ENCODE measurements at places on chromosomes 11 and 22.

DNA sequence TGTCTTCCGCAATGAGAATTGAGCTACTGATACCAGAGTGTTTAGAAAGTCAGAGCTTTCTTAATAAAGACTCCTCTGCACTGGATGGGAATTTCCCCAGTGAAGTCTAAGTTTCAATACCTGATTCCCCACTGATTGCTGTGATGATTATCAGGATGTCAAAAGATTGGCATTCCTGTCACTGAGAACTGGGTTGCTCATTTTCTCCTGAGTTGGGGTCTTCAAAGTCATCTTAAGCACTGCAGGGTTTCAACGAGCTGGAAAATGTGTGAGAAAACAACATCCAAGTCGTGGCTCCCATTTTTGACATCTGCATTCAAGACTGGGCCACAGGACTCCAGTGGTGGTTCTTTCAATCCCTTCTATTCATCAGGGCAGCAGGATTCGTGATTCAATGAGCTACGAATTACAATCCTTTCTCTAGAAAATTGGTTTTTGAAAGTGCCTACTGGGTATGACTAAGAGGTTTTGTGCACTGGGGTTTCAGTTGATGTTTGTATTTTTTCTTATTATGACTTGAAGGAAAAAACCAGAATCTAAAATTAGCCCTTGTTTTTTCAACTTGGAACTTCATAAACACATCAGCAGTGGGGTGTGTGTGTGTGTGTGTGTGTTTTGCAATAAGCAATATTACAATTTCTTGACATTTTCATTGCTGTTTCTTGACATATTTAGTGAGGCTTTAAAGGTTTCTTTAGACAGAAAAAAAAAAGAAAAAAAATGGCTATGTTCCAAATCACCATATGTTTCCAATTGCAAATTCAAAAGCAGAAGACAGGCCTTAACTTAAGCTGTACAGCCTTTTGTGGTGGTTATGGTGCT is 233.0 kb downstream of the FAM76B start:
- DNase-seq, result no peak

- DNase-seq, result no peak
Measured at GRCh38 chr11:78957476-78958245, 383.0 kb upstream of the NARS2 start.

- no peak for DNase-seq
Measured at GRCh38 chr11:64675450-64676260, 47.3 kb downstream of the NRXN2 start.

- no peak for DNase-seq
Measured at GRCh38 chr22:30288419-30289140, 725 bp downstream of the CASTOR1 start.

GRCh38 chr11:61671527-61671926 is 8.7 kb upstream of the DAGLA start:
- no peak for DNase-seq

DNA sequence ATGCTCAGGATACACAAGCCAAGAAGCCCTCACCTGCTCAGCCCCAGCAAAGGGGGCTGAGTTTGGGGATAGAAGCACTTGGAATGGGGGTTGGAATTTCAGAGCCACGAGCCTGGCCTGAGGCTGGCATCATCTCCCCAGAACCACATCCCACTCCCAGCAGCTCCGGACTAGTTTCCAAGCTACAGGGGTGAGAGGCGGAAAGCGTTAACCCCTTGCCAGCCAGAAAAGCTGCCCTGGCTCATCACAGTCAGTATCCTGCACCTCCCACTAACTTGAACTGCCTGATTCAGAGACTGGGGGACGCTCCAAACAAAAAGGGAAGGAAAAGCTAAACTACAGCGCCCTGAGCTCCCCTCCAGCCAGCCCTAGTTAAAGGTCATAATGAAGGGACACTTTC is 19.0 kb upstream of the CHST1 start:
- no peak for DNase-seq

- no peak for DNase-seq
Measured at GRCh38 chr11:75656044-75656727, 12.7 kb downstream of the MAP6 start.

DNA sequence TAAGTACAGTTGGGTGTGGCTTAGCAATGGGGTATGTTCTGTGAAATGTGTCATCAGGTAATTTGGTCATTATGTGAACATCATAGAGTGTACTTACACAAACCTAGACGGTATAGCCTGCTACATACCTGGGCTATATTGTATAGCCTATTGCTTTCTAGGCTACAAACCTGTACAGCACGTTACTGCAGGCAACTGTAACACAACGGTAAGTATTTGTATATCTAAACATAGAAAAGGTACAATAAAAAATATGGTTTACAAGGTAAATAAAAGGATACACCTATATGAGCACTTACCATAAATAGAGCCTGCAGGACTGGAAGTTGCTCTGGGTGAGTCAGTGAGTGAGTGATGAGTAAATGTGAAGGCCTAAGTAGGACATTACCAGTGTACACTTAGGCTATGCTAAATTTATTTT is 73.1 kb upstream of the GDPD4 start:
- no peak for DNase-seq

DNA sequence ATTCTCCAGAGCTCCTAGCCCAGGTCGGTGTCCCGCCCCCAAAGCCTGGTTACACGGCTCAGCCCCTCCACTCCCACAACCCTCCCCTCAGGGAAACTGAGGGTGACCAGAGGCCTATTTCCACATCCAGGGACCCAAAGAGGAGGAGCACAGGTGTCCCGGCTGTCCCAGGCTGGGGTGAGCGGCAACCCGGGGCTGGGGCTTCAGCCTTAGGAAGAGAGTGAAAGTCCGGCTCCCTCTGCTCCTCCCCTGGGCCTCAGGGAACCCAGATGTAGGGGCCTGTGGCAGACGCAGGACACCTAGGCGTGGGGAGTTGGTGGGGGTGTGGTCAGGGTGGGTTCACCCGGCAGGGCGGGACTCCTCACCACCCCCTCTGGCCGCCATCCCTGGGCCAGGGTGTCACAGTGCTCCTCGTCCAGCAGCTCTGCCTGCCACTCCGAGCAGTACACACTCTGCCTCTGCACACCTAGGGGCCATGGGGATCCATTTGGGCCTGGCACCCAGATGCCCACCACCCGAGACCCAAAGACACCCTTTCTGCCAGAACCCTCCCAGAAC is 63.1 kb downstream of the ARFGAP3 start:
- no peak for DNase-seq

DNA sequence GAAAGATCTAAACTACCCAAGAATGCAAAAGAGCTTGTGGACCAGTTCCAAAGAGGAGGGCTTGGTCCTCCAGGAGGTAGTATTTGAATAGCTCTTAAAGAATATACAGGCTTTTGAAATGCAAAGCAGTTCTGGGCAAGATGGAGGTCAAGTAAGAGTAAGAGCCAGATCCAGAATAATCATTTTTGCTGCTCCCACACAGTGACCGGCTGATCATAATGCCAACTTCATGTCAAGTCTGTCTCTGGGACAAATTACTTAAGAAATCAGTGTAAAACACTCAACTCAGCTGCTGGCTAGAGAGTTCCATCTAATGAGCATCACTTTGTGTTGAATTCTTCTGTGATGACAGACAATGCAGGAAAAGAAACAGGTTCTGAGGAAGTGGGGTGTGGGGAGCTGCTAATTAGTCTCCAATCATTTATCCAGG is 250.9 kb upstream of the NARS2 start:
- no peak for DNase-seq

DNA sequence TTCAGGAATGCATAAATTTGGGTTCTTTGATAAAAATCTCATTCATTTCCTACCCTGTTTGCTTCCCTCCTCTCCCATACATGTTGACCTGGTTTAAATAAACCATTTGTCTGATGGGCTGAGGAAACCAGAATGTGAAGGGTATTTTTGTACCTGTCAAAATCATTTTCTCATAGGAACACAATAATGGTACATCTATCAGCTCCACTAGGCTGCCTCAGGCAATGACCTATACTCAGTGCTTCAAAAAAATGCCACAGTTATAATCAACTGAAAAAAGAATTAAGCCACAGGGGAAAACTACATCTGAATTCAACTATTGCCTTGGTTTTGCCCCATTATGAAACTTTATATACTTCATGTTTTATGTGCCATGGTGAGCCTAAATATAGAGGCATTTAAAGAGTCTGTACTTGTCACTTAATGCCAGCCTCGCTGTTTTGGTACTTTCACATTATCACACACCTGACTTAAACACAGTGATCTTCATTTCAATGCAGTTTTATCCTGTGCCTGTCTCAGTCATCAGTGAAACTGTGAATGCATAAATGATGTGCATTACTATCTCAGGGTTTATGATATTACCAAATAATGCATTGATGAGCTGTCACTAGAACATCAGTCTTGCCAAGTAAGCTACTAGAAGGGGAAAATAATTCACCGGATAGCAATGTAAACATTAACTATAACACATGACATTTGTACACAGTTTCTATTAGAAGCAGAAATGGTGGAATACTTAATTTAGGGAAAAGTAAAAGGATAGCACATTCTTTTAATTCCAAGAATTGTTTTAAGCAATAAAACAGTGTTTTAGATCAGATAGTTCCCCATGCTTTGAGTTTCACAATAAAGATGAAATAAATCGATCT is 92.7 kb downstream of the MSANTD4 start:
- no peak for DNase-seq

- no peak for DNase-seq
Measured at GRCh38 chr22:48358886-48359612, 1468.6 kb downstream of the BRD1 start.

DNA sequence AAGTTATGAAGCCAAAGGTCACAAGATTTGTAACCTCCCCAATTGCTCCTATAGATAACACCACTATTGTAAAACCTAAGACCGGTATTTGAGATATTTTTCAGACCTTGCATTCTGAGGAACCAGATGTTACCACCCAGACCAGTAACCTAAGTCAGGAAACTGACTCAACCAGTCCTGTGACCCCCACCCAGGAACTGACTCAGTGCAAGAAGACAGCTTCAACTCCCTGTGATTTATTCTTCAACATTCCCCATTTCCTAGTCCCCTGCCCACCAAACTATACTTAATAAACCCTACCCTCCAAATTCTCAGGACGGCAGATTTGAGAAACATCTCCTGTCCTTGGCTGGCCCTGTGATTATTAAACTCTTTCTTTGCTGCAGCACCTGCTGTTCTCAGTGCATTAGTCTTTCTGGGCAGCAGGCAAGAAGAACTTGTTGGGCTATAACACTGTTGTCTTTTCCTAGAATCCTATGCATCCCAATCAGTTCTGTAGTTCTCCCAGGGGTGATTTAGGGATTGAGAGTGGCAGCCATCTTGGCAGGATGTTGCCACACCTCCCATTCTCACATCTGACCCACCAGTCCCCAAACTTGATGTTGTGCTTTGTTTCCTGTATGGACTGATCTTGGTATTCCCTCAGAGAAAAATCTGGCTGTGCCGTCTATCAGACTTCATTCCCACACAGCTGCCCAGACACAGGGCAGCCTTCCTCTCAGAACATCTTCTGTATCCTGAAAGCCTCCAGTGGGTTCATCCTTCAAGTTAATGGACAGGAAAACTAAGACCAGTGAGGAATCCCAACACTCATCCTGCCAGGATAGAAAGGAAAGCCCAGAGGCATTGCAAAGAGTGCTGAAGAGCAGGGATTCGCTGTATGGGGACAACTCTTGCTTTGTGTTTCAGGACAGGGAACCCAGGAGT is 104.0 kb downstream of the PDE2A start:
- DNase-seq, result no peak

- DNase-seq, result peak; percentile 29
Measured at GRCh38 chr22:22770280-22770871, 117.2 kb upstream of the IGLL5 start.

DNA sequence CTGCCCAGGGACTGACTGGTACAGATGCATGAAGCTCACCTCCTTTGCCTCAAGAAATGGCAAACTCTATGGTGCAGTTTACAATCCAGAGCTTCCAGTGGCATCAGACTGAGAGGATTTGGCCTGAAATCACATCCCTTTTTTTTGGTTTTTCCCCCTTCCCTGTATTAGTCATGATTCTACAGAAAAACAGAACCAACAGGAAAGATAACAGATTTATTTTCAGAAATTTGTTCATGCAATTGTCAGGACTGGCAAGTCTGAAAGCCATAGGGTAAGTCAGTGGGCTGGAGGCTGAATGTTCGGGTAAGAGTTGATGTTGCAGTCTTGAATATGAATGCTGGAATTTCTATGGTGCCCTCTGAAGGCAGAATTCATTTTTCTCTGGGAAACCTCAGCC is 12.0 kb upstream of the ZDHHC13 start:
- no peak for DNase-seq

DNA sequence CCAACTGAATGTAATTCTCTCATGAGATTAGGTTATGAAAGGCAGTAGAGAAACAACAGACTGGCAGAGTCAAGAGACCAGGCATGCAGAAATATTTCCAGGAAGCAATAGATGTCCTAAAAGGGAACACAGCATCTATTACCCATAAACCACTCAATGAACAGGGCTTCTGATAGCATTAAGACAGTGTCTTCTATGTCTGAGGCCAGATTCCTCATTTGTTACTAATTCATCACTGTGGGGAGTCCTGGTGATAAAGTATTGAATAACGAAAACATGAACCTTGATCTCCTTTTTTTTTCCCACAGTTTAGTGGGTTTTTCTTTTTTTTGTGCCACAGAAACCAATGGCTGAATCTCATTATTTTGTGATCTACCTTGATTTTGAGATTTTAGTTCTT is 339.0 kb downstream of the METTL15 start:
- no peak for DNase-seq

DNA sequence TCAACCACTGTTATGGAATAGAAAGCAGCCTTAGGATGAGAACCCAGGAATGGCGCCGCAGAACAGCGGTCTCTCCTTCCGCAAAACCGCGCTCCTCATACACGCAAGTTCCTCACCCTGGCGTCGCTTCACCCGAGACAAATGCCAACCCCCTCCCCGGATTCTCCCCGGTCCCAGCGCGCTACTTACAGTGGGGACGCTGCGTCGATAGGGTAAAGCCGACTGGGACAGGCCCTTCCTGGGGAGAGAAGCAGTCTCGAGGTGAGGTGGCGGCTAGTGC is 287 bp downstream of the RPS13 start:
- no peak for DNase-seq

GRCh38 chr22:46064228-46064965 is 85.9 kb upstream of the PPARA start:
- DNase-seq, result no peak

- no peak for DNase-seq
Measured at GRCh38 chr11:3867209-3868091, 12.0 kb downstream of the STIM1 start.

DNA sequence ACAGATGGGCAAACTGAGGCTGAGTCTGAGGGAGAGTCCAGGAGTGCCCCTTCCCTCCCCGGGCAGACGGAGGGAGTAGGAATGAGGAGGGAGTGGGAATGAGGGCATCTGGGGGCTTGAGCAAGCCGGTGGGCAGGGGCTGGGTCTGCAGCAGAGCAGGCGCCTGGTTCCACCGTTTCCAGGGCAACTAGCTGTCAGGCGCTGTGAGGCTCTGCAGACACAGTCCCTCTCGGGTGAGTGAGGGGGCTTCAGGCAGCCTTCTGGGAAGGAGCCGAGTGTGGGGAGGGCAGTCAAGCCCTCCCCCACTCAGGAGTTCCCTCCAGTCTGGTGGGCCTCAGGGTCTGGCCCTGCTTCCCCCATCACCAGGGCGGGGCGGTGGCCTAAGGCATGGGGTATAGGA is 19.0 kb downstream of the TMEM258 start:
- DNase-seq, result no peak
